ENCODE measurements at places on chromosomes 11 and 22. TPM values are rescaled to one million over a fixed set of nuclear protein-coding genes. Genes with fewer than 3 reads are reported as not detected.
A peak's percentile ranks its signal among the peaks of the same experiment; 100 is the strongest.

GRCh38 chr22:34236527-34236926 is 316.3 kb upstream of the LARGE1 start:
- no peak for DNase-seq

GRCh38 chr11:45267052-45267451 is 19.1 kb downstream of the SYT13 start:
- DNase-seq, result no peak

DNA sequence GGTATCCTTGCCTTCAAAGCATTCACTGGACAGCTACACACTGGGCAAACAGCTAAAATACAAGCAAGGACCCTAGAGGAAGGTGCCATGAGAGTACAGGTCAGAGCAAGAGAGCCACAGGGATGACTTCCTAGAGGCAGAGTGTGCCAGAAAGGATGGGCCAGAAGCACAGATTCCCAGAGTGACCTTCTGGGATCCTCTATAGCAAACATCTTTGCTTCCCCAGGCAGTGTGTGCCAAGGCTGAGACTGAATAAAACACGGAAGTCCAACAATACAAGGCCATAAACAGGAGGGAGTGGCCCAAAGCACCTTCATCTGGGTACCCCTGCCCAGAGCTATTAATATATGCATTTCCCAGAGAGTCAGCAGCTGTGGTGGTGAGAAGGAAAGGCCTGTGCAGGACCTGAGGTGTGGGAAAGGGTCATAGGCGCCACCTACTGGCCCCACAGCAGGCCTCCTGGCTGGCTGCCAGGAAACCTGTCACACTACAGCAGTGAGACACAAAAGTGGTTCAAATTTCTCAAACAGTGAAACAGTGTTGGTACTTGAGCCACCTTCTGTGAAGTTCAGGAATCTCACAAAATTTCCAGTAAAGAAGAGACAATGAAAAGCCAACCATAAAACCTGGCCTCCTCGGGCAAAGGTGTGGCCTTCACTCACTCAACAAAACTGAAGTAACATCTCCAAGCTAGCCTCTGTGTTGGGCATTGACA is 20.3 kb downstream of the CLPB start:
- DNase-seq, result peak; percentile 68

Gene MMP10
- 0.52 TPM for total RNA-seq

DNA sequence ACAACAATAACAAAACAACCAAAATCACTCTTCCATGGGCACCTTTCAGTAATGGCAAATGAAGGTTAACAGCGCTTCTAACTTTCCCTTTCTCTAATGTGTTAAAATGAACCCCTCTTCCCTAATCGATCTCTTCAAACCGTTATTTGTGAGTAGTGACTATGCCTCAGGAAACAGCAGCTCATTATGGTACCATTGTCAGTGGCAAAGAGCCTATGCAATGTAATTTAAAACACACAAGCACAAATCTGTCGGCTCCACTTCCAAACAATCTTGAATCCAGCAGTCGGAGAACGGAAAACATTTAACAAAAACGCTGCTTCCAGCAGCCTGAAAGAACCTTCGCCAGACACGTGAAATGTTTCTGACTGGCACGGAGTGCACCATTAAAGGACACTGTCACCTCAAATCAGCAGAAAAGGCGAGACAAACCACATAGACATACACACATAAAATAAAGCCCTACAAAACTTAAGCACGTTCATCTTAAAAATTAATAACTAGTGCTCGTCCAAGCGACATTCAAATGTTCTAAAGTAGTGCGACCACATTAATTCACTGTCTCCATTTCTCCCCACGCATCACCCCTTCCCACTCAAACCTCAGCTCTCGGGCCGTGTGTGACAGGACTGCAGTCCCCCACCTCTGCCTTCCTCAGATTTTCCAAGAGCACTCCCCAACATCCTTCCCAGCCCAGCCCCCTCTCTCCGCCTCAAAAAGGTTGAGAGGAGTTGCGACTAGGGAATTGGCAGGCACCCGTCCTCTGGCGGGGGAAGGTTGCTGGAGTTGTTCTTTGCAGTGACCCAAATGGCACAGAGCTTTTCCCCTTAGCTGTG is 748 bp downstream of the RAB30 start:
- DNase-seq, result no peak

DNA sequence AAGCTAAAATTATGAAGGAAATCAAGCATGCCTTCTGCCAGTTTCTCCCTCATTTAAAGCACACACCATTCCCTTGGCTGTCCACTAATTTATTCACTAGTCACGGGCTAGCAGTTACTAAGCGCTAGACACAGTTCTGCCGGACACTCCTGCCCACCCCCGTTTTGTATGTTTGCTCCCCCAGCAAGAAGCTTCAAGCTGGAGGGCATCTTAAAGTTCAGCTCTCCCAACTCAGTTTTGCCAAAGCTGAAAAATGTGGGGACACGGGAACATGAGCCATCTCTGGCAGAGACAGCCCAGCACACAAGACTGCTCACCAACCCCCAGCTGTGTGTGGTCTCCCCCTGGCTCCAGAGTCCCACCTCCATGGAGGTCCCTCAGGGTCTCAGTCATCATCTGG is 263.6 kb downstream of the BRD1 start:
- DNase-seq, result no peak

- no peak for DNase-seq
Observed at GRCh38 chr11:67601098-67601497, 5.6 kb upstream of the NDUFV1 start.

Gene TEX54
- total RNA-seq, result not detected

- no peak for DNase-seq
Observed at GRCh38 chr22:37228106-37229011, 15.7 kb downstream of the RAC2 start.

- DNase-seq, result no peak
Observed at GRCh38 chr11:11486002-11486401, 133.0 kb upstream of the CSNK2A3 start.

GRCh38 chr22:39439170-39439569 is 17.6 kb upstream of the MGAT3 start:
- DNase-seq, result no peak

- no peak for DNase-seq
Observed at GRCh38 chr22:45344334-45344733, 34.6 kb downstream of the FAM118A start.

Gene VWCE
- 2.4 TPM for total RNA-seq

Gene SYT12
- total RNA-seq, result 0.09 TPM

GRCh38 chr22:39661842-39662685 is 91.5 kb downstream of the CACNA1I start:
- DNase-seq, result peak; percentile 64

GRCh38 chr11:12123799-12124198 is 13.4 kb downstream of the MICAL2 start:
- no peak for DNase-seq

DNA sequence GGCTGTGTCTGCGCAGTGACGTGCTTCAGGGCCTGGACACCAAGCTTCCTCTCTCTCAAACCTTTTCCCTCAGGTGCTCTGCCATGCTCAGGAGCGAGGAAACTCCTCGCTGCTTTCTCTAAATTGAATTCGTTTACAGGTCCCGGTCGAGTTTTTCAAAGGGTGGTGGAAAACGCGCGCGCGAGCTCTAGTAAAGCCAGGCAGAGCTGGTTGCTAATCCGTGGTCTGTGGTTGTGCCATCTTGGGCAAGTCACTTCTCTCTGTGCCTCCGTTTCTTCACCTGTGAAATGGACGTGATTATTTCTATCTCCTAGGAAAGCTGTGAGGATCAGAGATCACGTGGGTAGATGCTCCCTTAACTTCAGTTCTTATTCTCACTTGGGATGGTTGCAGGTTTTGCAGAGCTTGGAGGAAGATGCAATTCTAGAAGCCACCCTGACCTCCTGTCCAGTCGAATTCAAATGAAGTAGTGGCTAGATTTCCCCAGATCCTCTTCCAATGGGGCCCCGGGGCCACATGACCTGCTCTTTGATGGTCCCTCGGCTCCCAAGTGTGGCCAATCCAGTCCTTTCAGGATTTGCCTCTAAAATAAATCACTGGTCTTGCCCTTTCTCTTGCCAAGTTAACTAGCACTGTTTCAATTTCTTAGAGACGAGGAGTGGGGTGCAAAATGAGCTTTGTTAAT is 10.5 kb upstream of the ALX4 start:
- no peak for DNase-seq

DNA sequence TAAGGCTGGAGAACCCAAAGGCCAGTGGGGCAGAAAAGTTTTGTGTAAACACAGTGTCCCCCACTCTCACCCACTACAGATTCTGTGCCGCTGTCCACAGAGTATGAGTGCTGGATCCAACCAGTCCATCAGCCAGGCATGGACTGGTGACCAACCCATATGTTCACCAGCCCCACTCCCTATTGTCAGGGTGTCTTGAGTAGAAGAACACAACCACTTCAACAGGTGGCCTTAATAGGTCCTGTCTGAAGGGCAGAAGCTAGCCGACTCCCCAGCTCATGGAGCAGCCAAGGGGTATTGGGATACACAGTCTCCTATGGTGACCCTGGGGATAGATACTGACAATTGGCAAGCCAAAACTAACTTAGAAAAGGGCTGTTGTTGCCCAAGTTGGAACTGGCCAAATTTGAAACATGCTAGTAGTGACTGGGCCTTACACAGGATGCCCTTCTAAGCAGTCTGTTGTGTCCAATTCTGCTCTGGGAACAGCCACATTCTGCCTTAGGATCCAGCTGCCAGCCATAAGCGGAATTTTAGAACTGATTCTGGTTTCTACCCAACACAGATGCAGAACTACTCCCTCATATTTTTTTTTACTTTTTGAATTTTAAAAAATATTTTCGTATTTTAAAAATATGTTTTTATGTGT is 19.8 kb upstream of the PGM2L1 start:
- peak; percentile 8 for DNase-seq

- no peak for DNase-seq
Observed at GRCh38 chr22:26534171-26534855, 22.0 kb upstream of the TFIP11 start.

- no peak for DNase-seq
Observed at GRCh38 chr22:34842630-34843029, 223.3 kb upstream of the ISX start.

Gene PRSS23
- 8.9 TPM for total RNA-seq

DNA sequence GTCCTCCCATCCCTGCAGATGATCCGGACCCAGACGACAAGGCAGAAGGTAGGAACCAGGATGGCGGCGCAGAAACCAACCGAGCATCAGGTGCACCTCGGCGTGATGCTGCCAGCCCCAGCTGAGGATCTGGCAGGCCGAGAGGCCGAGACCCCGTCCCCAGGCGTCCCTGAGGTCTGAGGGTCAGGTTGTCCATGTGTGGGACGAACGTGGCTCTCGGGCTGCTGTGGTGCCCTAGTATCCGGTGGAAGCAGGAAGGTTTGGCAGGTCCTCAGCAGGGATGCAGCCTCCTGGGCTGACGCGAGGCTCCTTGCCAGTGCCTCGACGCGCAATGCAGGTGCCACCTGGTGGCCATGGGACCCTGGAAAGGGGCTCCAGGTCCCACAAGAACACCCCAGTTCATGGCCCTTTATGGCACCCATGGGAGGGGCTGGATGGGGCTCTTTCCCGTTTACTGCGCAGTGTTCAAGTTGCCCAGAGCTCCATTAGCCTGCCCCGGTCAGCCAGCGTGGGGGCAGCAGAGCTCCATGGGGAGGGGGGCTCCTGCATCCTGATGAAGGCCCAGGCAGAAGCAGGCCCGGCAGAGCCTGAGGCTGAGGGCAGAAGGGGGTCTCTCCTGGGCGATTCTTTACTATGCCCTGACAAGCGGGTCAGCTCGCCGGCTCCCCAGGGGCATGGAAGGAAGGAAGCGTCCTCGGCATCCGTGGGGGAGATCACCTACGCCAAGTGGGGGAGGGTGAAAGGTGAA is 129.9 kb downstream of the CTTN start:
- no peak for DNase-seq

Gene FAM83F
- 2.4 TPM for total RNA-seq

Gene OR56A1
- total RNA-seq, result not detected

- DNase-seq, result no peak
Observed at GRCh38 chr11:131354251-131354701, 16.1 kb upstream of the NTM start.

Measured in thymus (tissue), 14 donors.